ENCODE measurements at places on chromosomes 2 and 18.

DNA sequence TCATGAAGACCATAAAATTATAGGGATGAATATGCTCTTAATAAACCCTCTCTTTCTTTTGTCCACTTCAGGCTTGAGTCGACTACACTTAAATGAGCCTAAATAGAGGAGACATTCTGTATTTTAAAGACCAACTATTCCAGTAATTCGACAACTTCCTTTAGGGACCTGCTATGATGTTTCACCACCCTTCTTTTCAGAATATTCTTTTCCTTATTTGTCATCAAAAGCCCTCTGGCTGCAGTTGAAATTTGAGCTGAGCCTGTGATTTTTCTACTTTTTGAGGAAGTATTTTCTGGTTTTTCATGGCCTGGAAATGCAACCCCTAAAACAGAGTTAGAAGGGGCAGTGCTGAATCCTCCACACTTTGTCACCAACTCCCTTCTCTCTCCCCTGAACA is 287.0 kb downstream of the EPHA4 start:
- DNase-seq: no peak

DNA sequence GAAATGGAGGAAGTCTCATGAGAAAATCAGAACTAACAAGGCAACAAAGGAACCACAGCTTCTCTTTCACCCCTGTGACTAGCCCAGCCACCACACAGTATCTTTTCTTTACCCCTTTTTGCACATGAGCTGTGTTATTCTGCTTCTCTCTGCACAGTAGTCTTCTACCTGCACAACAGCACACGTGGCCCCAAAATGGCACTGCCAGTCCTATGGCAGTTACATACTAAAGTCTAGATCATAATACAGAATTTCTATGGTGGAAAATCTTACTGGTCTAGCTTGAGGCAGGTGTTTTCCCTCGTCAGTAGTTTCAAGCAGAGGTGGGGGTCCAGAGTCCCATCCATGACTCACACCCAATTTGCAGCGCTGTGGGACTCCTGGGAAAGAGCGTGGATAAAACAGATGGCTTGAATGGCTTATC is 177.7 kb downstream of the DIS3L2 start:
- no peak for DNase-seq

GRCh38 chr2:176297067-176297466 is 27.8 kb downstream of the MTX2 start:
- DNase-seq: no peak

- peak; percentile 38 for DNase-seq
Measured at GRCh38 chr2:84938194-84938879, 32.6 kb upstream of the KCMF1 start.

GRCh38 chr2:51350100-51350499 is 318.2 kb upstream of the NRXN1 start:
- DNase-seq: no peak

DNA sequence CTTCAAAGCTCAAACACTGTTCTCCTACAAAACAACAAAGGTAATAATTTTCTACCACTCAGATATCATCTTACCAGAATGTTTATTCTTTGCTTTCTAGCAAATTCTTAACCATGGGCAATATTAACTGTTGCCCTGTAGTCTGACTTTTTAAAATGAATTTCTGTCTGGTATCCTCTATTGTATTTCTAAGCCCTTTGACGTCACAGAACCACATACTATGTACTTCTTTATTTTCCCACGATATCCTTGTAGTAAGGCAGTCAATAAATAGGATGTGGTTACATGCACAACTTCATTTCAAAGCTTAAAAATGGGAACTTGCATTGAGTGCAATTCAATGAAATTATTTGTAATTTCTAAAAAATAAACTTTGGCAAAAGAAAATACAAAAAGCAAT is 58.7 kb downstream of the THADA start:
- DNase-seq: no peak

DNA sequence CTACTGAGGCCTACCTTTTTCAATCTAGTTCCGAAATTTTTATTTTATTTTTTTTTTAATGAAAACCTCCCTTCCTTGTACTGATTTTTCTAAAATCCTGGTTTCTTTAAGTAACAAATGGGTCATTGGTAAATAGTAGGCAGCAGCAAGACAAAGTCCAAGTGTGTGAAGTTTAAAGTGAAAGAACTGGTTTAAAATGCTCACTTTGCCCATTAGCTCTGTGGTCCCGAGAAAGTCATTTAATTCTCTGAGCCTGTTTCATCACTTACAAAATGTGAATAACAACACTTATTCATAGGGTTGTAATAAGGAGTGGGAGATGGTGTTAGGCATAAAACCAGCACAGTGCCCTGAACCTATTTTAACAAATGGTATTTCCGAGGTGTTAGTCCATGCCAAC is 426.2 kb downstream of the ERBB4 start:
- DNase-seq: no peak

DNA sequence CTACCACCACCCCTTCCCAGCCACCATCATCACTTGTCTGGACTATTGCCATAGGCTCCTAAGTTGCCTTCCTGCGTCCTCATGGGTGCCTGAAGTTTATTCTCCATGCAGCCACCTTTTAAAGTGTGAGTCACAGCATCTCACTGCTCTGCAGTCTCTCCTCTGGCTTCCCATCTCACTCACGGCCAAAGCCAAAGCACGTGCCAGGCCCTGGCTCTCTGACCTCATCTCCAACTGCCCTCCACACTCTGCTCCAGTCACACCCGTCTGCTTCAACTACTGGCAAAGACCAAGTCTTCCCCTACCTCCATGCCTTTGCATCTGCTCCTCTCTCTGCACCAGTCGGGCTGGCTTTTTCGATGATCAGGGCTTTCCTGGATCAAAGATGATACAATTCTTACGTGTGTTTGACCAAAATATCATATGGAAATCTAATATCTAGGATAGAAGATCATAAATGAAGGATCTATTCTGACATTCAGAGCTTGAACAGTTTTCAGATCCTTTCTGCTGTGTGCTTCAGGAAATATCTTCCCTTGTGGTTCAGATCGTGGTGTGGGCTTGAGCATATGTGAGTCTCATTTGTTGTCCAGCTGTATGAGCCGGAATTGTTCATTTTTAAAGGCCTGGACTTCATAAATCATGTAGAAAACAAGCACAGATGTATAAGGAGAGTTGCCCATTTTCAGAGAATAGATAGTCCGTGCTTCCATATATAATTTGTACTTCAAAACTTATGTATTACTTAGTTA is 175.6 kb downstream of the PRKCE start:
- DNase-seq: no peak

GRCh38 chr2:197179744-197180498 is 130.7 kb downstream of the ANKRD44 start:
- DNase-seq: no peak

DNA sequence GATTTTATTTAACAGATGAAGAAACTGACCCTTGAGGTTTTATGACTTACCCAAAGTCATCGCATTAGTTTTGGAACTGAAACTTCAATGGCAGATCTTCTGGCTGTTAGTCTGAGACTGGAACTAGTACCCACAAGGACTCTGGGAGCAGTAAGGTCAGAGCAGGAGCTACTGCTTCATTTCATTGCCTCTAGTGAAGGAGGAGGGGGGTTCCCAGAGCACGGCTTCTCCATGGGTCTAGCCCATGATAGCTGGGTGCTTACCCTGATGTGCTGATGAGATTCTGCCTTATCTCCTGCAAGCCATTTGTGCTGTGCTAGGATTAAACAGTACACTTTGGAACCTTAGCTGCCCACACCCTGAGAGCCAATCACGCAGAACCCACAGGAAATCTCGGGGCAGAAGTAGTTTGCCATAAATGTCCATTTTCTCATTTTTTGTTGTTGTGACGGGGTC is 5.4 kb upstream of the RNASEH1 start:
- no peak for DNase-seq

- DNase-seq: no peak
Measured at GRCh38 chr2:69776886-69777785, 35.2 kb downstream of the ANXA4 start.

- no peak for DNase-seq
Measured at GRCh38 chr2:100742277-100743254, 77.4 kb upstream of the NPAS2 start.

- no peak for DNase-seq
Measured at GRCh38 chr2:8367833-8368232, 314.0 kb upstream of the ID2 start.

- no peak for DNase-seq
Measured at GRCh38 chr2:240813231-240813921, 6.6 kb downstream of the KIF1A start.

DNA sequence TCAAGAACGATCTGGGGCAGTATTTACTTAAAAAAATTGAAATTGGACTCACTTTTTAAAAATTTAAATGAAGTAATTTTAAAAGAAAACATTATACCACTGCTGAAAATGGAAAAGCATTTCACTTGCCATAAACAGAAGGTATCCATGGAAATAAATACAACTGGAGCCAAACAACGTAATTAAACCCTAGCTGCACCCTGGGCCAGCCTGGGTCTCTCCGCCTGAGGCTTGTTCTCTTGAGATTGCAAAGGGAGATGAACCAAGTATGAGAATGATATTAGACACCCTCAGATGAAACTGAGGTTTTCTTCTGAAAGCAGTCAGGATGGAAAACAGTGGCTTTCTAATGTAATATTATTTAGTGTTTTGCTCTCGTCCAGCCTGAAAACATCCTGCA is 264.4 kb downstream of the KCNE4 start:
- no peak for DNase-seq

DNA sequence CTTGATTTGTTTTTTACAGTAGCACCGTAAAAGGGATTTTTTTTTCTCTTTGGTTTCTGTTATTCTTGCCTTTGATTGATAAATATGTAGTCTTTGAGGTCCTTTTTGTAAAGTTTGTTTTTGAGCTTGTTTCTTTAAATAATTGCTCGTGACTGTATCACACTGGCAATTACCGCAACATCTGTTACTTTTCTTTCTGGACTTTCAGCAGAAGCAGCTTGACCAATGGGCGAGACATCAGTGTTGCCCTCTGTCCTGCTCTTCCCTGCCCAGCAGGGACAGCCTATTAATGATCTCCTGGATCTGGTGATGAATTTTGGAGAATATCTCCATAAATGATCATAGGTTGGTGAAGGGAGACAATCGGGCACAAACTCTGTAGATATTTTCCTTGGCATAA is 74.9 kb downstream of the TDRD15 start:
- no peak for DNase-seq

- DNase-seq: no peak
Measured at GRCh38 chr2:113268621-113269360, 9.9 kb downstream of the PAX8 start.

- no peak for DNase-seq
Measured at GRCh38 chr2:98180456-98180855, 93.5 kb downstream of the VWA3B start.

GRCh38 chr18:9392726-9393125 is 58.2 kb downstream of the TWSG1 start:
- no peak for DNase-seq

DNA sequence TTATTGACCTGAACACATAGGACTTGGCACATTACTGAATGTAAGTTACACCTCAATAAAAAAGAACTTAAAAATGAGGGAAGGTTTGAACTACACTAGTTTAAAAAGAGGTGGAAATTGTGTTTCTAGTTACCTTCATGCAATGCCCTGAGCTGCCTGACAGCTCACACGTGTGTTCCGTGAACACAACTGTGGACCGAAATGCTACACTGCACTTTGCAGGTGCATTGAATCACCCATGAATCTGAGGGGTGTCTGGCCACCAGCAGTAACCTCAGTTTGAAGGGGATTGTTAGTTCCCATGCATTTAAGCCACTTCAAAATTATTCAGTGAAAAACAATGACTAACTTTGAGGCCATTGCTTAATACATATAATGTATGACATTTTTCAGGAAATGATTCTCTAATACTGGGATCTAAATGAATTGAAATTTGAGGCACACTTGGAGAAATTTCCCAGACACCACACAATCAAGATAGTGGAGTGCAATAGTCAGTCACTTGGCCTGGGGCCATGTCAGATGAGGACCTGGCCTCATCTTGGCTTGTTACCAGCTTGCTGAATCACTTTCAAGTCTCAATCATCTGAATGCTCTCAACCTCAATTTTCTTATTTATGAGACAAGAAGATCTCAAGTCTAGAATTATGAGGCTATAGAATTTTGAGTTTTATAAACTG is 59.3 kb downstream of the MYL12B start:
- DNase-seq: no peak

GRCh38 chr2:117190856-117191559 is 623.5 kb upstream of the DDX18 start:
- DNase-seq: no peak

- no peak for DNase-seq
Measured at GRCh38 chr2:88227446-88227845, 57.3 kb downstream of the THNSL2 start.

DNA sequence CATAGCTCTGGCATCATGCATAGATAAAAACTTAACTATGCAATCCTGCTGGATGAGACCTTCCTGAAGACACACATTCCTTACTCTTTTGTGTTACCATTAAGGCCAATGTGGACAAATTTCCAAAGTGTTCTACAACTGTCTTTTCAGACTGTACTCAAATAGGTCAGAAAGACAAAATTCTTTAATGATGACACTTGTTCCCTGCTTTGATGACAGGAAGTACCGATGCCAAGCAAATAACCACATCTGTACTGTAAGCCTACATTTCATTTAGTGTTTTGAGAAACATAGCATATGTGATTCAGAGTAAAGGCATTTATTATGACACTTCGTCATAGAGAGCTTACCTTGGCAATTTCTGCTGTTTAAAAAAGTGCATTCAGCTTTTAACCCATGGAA is 55.0 kb downstream of the PMAIP1 start:
- no peak for DNase-seq

GRCh38 chr2:69693775-69694450 is 48.0 kb upstream of the ANXA4 start:
- DNase-seq: peak; percentile 77

GRCh38 chr2:3325458-3326181 is 52.0 kb downstream of the EIPR1 start:
- DNase-seq: no peak

GRCh38 chr18:79775441-79776221 is 22.1 kb upstream of the KCNG2 start:
- DNase-seq: no peak

- no peak for DNase-seq
Measured at GRCh38 chr2:159613091-159613490, 3.3 kb downstream of the BAZ2B start.

DNA sequence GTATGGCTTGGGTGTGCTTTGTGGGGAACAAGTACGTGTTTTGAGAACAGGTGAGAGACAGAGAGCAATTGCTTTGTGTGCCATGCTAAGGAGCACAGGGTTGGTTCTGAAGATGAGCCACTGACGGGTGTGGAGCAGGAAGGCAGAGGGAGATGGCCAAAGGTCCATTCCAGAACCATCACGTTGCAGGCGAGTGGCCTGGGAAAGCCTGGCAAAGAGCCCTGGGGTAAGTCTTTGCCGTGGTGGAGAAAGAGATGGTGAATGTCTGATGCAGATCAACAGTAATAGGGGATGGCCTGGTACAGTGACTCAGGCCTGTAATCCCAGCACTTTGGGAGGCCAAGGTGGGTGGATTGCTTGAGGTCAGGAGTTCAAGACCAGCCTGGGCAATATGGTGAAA is 93.5 kb upstream of the ZNF521 start:
- no peak for DNase-seq

GRCh38 chr2:136098441-136098840 is 19.5 kb downstream of the CXCR4 start:
- DNase-seq: no peak

GRCh38 chr18:48644029-48644428 is 105.2 kb downstream of the CTIF start:
- DNase-seq: no peak

GRCh38 chr18:44452346-44452745 is 228.3 kb upstream of the SETBP1 start:
- DNase-seq: no peak

Measured in naive thymus-derived CD8-positive, alpha-beta T cell (primary cell).